Stomach (tissue), 19 donors: ENCODE measurements at places on chromosomes 16 and 17. TPM values are rescaled to one million over a fixed set of nuclear protein-coding genes. Genes with fewer than 3 reads are reported as not detected.

The ADAMTS18 gene
- total RNA-seq, result not detected

GRCh38 chr16:23537390-23537789 lies 19.8 kb downstream of the EARS2 start:
- DNase-seq, result no peak
- H3K4me3 ChIP-seq, result no peak overlapping the region
- no peak overlapping the region for H3K27ac ChIP-seq
- peaks cover 13% of the 10 kb centered on the region for H3K4me1 ChIP-seq
- H3K27me3 ChIP-seq, result no peaks in the 10 kb centered on the region

The BMERB1 gene
- total RNA-seq, result 13.9 TPM

GRCh38 chr17:81237591-81238489 lies 1.0 kb downstream of the TEPSIN start:
- peaks cover 46% of the 10 kb centered on the region for H3K4me1 ChIP-seq
- no peak for DNase-seq
- no peaks in the 10 kb centered on the region for H3K27me3 ChIP-seq
- H3K27ac ChIP-seq, result no peak overlapping the region
- peak overlapping the region; percentile 96 for H3K4me3 ChIP-seq
- H3K36me3 ChIP-seq, result peaks cover 37% of the 10 kb centered on the region

- peaks cover 46% of the 10 kb centered on the region for H3K4me1 ChIP-seq
- peak within 1 kb of the TSS; percentile 94 for H3K4me3 ChIP-seq
- peak; percentile 99 for DNase-seq
- H3K36me3 ChIP-seq, result no peaks in the 10 kb centered on the region
- peak within 1 kb of the TSS; percentile 97 for H3K27ac ChIP-seq
Observed at GRCh38 chr17:29389982-29390850, at the start of gene TAOK1. TAOK1 (plus strand) TSS chr17:29390363; CDS start chr17:29451549, 61,186 bp downstream.

DNA sequence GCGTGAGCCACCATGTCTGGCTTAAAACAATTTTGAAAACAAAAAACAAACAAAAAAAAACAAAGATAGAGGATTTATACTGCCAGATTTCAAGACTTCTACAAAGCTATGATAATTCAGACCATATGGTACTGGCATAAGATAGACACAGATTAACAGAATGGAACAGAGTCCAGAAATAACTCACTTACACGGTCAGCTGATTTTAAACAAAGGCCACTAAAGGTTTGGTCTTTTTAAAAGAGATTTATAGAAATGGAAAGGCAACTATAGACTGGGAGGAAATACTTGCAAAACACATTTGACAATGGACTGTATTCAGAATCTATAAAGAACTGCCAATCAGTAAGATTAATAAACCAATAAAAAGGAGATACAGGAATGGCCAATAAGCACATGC lies 48.6 kb upstream of the MNT start:
- peaks cover 9% of the 10 kb centered on the region for H3K4me1 ChIP-seq
- DNase-seq, result no peak
- no peak overlapping the region for H3K4me3 ChIP-seq
- H3K36me3 ChIP-seq, result peaks cover 20% of the 10 kb centered on the region

The P3H4 gene
- 11.4 TPM for total RNA-seq

The TIMP2 gene
- total RNA-seq, result 66.1 TPM

DNA sequence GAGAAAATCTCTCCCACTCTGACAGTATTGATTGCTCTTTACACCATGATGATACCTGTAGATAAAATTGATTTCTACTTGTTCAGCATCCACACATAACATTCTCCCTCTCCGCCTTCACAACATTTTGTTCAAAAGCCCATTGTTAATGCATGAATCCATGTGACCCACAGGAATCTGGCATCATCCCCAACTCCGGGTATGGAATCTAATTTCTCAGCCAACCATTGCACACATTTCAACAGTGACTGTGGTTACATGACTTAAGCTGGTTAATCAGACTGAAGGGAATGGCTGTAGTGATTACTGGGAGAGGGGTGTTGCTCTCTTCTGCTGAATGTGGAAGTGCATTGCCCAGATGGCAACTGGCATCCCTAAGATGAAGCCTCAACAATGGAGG lies 161.4 kb upstream of the C16orf82 start:
- no peaks in the 10 kb centered on the region for H3K27me3 ChIP-seq
- peak; percentile 7 for DNase-seq
- no peak overlapping the region for H3K4me3 ChIP-seq
- no peaks in the 10 kb centered on the region for H3K36me3 ChIP-seq

DNA sequence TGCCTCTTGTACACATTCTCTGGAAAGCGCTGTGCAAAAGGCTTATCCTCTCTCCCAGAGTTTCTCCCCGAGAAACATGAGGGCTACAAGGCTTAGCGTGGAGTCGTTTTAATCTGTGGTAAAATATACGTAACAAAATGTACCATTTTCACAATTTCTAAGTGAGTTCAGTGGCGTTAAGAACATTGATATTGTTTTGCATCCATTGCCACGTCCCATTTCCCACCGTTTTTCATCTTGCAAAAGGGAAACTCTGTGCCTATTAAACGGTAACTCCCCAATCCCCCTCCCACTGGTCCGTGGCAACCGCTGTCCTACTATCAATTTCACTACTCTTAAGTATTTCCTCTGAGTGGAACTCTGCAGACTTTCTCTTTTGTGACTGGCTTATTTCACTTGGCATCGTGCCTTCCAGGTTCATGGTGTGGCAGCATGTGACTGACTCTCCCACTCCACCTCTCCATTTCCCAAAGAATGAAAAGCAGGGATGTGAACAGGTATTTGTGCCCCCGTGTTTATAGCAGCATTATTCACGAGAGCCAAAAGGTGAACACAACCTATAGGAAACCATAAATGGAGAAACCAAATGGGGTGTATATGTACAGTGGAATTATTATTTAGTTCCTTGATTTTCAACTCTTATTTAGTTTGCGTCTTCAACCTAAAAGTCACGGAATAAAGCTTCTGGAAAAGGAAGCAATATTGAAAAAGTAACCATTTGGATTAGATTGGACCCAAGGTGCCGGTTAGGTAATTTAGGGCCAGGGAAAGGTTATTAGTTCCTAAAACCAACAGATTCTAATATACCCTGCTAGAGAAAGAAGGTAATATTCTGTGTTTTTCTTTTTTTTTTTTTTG lies 1.1 kb upstream of the USP32 start:
- peak overlapping the region; percentile 92 for H3K4me3 ChIP-seq
- H3K36me3 ChIP-seq, result no peaks in the 10 kb centered on the region
- peak; percentile 84 for DNase-seq
- H3K27ac ChIP-seq, result peak overlapping the region; percentile 88

- H3K27ac ChIP-seq, result no peak overlapping the region
- DNase-seq, result no peak
- no peaks in the 10 kb centered on the region for H3K36me3 ChIP-seq
- H3K4me1 ChIP-seq, result no peaks in the 10 kb centered on the region
Observed at GRCh38 chr17:66422186-66422585, 119.8 kb downstream of the PRKCA start.

GRCh38 chr17:81043725-81044427 lies 8.9 kb downstream of the BAIAP2 start:
- peak overlapping the region; percentile 56 for H3K27ac ChIP-seq
- no peak overlapping the region for H3K4me3 ChIP-seq
- H3K4me1 ChIP-seq, result peaks cover 98% of the 10 kb centered on the region
- no peaks in the 10 kb centered on the region for H3K27me3 ChIP-seq
- peak; percentile 76 for DNase-seq

The PPP4C gene
- 86.1 TPM for total RNA-seq

- H3K4me1 ChIP-seq, result no peaks in the 10 kb centered on the region
- no peaks in the 10 kb centered on the region for H3K36me3 ChIP-seq
- H3K4me3 ChIP-seq, result no peak overlapping the region
- H3K27me3 ChIP-seq, result no peaks in the 10 kb centered on the region
- no peak for DNase-seq
Observed at GRCh38 chr17:13984956-13985355, 84.3 kb upstream of the COX10 start.

The MAPT gene
- total RNA-seq, result 3.5 TPM

- H3K4me1 ChIP-seq, result no peaks in the 10 kb centered on the region
- H3K27ac ChIP-seq, result no peak overlapping the region
- H3K4me3 ChIP-seq, result no peak overlapping the region
- no peak for DNase-seq
Observed at GRCh38 chr17:40975516-40975915, 8.6 kb downstream of the KRT40 start.

DNA sequence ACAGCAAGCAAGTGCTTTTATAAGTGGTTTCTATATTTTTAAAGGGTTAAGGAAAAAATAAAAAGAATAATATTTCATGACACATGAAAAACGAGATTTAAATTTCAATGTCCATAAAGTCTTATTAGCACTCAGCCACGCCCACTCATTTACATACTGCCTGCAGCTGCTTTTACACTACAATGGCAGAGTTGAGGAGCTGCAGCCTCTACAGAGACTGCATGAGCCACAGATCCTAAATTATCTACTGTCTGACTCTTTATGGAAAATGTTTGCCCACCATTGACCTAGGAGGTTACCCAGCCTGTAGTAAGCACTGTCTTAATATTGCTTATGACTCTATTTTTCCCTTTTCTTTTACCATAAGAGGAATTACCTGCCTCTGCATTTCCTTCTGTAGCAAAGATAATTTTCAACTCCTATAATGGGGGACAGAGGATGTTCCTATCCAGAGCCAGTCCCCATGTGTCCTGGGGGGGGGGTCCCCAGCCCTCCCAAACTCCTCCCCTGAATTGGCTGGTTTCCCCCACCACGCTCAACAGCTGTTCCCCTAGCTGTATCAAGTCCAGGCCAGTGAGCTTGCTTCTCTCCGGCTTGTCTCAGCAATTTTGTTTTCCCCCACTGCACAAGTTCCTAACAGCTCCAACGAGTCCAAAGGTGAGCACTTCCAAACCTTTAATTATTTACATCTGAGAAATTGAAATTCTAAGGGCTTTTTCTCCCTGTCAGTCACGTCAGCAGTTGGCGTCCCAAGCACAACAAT lies 139.4 kb upstream of the ERCC4 start:
- no peaks in the 10 kb centered on the region for H3K27me3 ChIP-seq
- H3K27ac ChIP-seq, result no peak overlapping the region
- no peaks in the 10 kb centered on the region for H3K36me3 ChIP-seq
- H3K4me1 ChIP-seq, result no peaks in the 10 kb centered on the region
- no peak overlapping the region for H3K4me3 ChIP-seq

GRCh38 chr17:8448310-8448709 lies 12.6 kb downstream of the NDEL1 start:
- no peak overlapping the region for H3K27ac ChIP-seq
- H3K4me1 ChIP-seq, result peaks cover 17% of the 10 kb centered on the region
- H3K4me3 ChIP-seq, result no peak overlapping the region
- DNase-seq, result no peak
- H3K27me3 ChIP-seq, result no peaks in the 10 kb centered on the region
- peaks cover 96% of the 10 kb centered on the region for H3K36me3 ChIP-seq

GRCh38 chr17:57983446-57983845 lies 4.6 kb downstream of the VEZF1 start:
- no peaks in the 10 kb centered on the region for H3K27me3 ChIP-seq
- H3K4me1 ChIP-seq, result peaks cover 74% of the 10 kb centered on the region
- peaks cover 47% of the 10 kb centered on the region for H3K36me3 ChIP-seq
- no peak overlapping the region for H3K4me3 ChIP-seq

The NTN1 gene
- 9.0 TPM for total RNA-seq

DNA sequence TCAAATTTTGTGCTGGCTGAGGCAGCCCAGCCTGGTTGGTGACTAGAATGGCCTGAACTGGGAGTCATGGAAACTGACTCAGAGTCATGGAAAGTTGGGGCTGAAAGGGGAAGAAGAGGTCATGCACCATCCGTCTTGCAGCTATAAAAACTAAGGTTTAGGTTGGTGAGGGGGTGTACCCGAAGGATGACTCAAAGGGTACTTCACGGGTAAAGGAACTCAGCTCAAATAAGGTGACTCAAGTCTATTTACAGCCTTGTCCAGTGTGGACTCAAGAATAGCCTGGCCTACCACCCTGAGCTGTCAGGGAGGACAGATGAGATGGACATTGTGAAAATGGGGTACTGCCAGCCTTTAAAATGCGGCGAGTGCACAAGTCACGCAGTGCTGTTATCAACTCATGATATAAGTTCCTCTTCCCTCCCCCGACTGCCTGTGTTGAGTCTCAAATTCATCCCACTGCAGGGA lies 18.6 kb downstream of the CD300LB start:
- DNase-seq, result peak; percentile 25
- peaks cover 15% of the 10 kb centered on the region for H3K27me3 ChIP-seq
- H3K4me3 ChIP-seq, result no peak overlapping the region
- no peaks in the 10 kb centered on the region for H3K4me1 ChIP-seq

The SCGB1C2 gene
- total RNA-seq, result not detected
